ENCODE measurements at places on chromosomes 7 and 10.

DNA sequence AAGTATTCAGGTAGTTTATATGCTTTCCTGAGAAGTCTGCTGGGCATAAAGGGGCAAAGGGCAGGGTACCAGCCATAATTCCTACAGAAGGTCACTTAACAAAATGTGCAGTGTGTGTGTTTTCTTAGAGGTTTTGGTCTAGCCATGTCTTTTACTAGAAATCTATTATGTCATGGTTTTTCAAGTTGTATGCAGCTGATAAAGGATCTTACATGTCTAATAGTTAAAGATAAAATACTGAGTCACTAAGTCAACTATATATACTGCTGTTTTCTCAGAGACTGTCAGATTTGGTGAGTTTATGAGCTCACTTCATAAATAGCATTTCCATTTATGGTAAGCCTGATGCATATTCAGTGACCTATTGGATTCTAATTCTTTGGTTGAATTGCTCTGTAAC, 7.7 kb downstream of the CASP2 start:
- no peak overlapping the region for H3K4me3 ChIP-seq
- peak overlapping the region; percentile 2 for H3K27ac ChIP-seq
- peaks cover 48% of the 10 kb centered on the region for H3K36me3 ChIP-seq
- peaks cover 45% of the 10 kb centered on the region for H3K4me1 ChIP-seq
- no peaks in the 10 kb centered on the region for H3K27me3 ChIP-seq

- H3K36me3 ChIP-seq = no peaks in the 10 kb centered on the region
- no peak for DNase-seq
- no peaks in the 10 kb centered on the region for H3K4me1 ChIP-seq
- H3K4me3 ChIP-seq = no peak overlapping the region
- no peaks in the 10 kb centered on the region for H3K27me3 ChIP-seq
Observed at GRCh38 chr7:8822595-8822994, 389.2 kb downstream of the NXPH1 start.

DNA sequence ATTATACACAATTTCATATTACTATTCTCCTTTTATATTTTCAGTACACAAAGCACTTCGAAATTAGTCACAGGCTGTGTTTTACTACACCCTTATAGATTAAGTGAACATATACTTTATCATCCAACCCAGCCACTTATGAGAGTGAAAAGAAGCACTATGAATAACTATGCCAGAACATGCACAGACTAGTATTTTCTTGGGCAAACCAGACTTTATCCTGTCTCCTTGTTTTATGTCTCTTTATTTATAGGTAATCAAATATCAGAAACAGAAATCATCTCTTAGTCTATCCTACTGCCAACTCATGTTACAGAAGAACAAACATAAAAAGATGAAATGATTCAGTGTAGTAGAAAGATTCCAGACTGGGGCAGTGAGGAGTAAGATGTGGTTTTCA, 171.8 kb downstream of the GRM3 start:
- H3K36me3 ChIP-seq = no peaks in the 10 kb centered on the region
- H3K4me1 ChIP-seq = no peaks in the 10 kb centered on the region
- DNase-seq = no peak
- H3K4me3 ChIP-seq = no peak overlapping the region

GRCh38 chr7:43879477-43879876, 10.2 kb upstream of the MRPS24 start:
- H3K27me3 ChIP-seq = no peaks in the 10 kb centered on the region
- no peak overlapping the region for H3K4me3 ChIP-seq
- no peak overlapping the region for H3K27ac ChIP-seq
- H3K4me1 ChIP-seq = no peaks in the 10 kb centered on the region
- H3K36me3 ChIP-seq = peaks cover 17% of the 10 kb centered on the region

- H3K27ac ChIP-seq = no peak overlapping the region
- peaks cover 15% of the 10 kb centered on the region for H3K4me1 ChIP-seq
- no peaks in the 10 kb centered on the region for H3K36me3 ChIP-seq
- peaks cover 55% of the 10 kb centered on the region for H3K27me3 ChIP-seq
- peak overlapping the region; percentile 81 for H3K4me3 ChIP-seq
- DNase-seq = peak; percentile 62
Observed at GRCh38 chr7:73647725-73648592, 19.7 kb upstream of the VPS37D start.
